ENCODE measurements at places on chromosomes 3 and 15.
A peak's percentile ranks its signal among the peaks of the same experiment; 100 is the strongest.

DNA sequence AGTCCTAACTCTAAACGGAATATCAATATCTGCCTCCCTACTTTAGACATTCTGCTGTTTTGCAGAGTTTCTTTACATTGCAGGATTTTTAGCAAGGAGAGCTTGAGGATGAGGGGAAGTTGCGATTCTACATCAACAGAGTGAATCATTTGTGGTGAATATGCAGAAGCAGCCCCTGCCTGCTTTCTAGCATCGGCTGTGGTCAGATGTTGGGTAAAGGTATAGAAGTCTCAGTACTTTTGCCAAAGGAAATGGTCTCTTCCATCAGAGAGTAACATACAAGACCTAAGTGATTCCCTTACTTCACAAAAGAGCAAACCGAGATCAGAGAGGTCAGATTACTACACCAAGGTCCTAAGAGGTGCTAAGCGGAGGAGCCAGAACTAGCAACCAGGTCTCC is 15.2 kb downstream of the ST3GAL6 start:
- DNase-seq = no peak

GRCh38 chr3:109132801-109133473 is 3.6 kb upstream of the C3orf85 start:
- no peak for DNase-seq

- DNase-seq = no peak
These were observed 9.5 kb downstream of the RPS17 start for GRCh38 chr15:82530606-82531379.

- DNase-seq = no peak
These were observed 62.0 kb downstream of the MYO5A start for GRCh38 chr15:52466716-52467115.

GRCh38 chr15:31440754-31441311 is 114.2 kb downstream of the KLF13 start:
- DNase-seq = no peak

GRCh38 chr15:80275961-80276360 is 23.9 kb upstream of the CTXND1 start:
- DNase-seq = no peak

GRCh38 chr3:124759666-124760401 is 29.6 kb downstream of the UMPS start:
- no peak for DNase-seq

- DNase-seq = no peak
These were observed 322.2 kb upstream of the SATB1 start for GRCh38 chr3:18747383-18747782.

GRCh38 chr3:183698318-183698751 is 738 bp downstream of the YEATS2 start:
- no peak for DNase-seq

DNA sequence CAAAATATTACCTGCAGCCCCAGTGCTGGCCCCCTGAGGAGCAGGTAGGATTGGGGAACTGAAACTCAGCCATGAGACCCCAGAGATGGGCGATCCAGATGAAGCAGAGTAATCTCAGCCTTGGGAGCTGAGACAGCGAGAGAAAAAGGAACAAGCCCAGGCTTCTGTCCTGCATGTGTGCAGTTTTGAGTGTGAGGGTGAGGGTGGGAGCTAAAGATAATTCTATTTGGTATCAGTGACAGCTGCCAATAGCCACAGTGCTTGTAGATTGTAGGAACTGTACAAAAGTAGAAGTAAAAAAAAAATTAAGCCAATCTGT is 5.9 kb downstream of the ATP8B4 start:
- no peak for DNase-seq

GRCh38 chr3:126752303-126753190 is 48.5 kb downstream of the CHCHD6 start:
- peak; percentile 71 for DNase-seq

- DNase-seq = no peak
These were observed 239.9 kb upstream of the TPM1 start for GRCh38 chr15:62802612-62803011.

DNA sequence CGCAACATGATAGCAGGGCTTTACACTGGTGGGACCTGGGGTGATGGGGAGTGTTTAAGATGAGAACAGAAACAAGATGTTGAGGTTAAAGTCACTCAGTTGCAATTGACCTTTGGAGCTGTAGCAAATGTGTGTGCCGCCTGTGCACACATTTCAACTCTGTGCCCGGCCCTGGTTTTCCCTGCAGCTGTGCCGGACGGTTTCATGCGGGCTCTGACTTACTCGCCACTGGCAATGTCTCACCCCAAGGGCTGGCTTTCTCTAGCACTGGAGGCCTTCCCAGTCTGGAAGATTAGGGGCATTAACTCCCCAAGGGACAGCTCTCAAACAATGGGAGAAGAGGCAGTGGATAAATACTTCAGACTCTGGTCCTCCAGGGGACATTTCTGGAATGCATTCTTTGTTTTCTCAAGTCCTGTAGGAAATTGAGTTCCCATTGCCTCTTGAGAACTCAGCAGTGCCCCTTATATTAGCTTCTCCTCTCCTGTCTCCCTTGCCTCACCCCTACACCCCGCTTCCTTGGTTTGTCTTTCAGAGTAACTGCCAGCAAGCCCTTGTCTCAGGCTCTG is 152.5 kb downstream of the EDEM1 start:
- DNase-seq = no peak

DNA sequence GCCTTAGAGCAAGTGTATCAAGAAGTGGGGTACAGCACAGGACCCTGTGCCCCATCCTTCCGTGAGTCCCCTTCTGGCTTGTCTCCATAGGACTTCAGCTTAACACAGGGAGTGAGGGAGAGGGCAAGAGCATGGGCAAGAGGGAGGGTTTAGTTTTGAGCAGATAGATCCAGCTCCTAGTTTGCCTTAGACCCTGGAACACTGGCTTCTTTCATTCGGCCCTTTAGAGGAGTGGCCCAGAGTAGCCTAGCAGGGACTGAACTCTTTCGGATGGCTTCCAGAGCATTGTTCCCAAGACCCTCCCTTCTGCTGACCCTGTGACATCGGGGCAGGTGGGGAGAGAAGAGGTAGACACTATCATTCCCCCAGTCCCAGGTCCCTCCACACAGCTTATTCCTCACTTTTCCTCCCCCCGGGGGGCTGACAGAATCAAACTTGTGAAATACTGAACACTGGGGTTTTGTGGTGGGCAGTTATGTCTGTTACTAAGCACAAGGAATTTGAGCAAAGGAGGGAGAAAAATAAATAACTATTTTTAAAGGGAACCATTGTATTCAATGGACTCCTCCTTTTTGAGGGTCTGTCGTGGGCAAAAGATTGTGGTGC is 289.6 kb upstream of the C2CD4B start:
- no peak for DNase-seq

DNA sequence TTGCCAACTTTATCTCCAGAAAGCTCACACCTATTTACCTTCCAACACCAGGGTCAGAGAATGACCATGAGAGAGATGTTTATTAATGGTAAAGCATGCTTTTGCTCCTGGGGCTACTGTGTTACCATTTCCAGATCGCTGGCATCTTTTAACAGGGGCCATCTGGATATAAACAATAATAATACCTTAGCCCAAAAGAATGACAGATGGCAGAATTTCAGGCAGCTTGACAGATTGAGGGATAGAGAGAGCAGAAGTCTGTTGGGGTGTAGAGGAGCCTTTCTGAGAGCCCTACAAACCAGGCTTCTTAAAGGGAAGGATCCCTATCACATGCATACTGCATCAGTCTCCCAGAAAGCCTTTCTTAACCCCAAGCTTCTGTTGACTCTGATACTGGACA is 17.7 kb downstream of the RBP1 start:
- no peak for DNase-seq

GRCh38 chr3:156792536-156792935 is 33.6 kb upstream of the LEKR1 start:
- DNase-seq = no peak

DNA sequence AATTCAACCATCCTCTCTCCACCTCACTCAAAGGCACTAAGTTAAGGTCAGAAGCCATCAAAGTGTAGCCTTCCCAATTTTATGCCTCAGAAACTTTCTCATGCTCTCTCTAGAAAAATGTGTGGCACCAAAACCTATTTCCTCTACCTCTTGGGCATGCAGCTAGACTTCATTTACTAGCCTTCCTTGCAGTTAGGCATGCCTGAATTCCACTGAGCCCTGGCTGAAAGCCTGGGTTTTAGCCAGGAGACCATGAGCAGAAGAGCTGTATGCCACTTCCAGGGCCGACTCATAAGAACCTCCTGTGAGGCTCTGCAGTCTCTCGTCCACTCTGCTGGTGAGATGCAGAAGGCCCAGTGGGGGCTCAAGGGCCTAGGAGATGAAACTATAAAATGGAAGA is 145.0 kb downstream of the MYLK start:
- no peak for DNase-seq
